ENCODE measurements at places on chromosomes 2 and 18.
A peak's percentile ranks its signal among the peaks of the same experiment; 100 is the strongest.

- no peak for DNase-seq
Measured at GRCh38 chr2:223300326-223300725, 248.3 kb downstream of the KCNE4 start.

- DNase-seq: no peak
Measured at GRCh38 chr18:57429167-57430078, 5.8 kb upstream of the ONECUT2 start.

DNA sequence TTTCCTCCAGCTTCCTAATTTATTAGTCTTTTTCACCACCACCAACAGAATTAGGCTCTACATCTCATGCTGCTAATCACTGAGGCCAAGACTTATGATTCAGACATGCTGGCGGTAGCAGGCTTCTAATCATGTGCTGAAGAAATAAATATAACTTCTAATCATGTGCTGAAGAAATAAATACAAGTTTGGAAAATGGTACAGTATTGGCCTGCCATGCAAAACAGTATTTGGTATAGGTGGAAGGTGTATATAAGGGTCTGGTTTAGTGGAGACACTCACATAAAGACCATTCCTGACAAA, 240.7 kb downstream of the TGIF1 start:
- no peak for DNase-seq

DNA sequence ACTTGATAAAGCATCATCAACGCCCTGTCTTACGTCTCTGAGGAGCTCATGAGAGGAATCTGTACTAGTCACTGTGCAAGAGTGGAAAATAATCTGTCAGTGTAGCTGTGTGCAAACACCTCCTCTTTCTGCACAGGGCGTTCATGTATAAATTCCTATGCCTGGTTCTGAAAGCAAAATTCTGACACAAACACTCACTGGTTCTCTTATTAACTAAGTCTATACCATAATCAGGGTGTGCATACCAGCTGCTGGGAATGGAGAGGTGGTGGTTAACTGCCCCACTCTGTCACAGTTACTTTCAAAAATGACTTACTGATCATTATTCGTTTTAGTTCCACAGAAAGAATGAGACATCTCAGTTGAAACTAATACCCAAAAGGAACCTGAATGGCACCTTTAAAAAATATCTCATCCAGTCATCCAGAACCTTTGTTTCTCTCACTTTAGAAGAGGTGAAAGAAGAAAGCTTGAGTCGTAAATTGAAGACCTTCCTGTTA, 35.7 kb downstream of the STK39 start:
- no peak for DNase-seq

DNA sequence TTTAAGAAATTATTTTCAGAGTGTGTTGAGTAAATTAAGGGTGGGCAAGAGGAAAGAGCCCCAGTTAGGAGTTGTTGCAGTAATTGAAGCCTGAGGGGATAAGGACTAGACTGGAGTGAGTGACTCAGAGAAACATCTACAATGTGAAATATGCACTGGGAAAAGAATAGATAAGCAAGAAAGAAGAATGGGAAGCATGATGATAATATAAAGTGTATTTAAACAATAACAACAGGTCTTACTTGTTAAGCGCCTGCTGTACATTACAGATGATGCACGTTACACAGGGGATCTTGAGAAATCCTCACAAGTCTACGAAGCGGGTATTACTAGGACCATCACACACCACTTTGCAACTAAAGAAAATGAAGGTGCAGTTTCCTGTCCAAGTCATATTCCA, 73.6 kb upstream of the STK17B start:
- no peak for DNase-seq

DNA sequence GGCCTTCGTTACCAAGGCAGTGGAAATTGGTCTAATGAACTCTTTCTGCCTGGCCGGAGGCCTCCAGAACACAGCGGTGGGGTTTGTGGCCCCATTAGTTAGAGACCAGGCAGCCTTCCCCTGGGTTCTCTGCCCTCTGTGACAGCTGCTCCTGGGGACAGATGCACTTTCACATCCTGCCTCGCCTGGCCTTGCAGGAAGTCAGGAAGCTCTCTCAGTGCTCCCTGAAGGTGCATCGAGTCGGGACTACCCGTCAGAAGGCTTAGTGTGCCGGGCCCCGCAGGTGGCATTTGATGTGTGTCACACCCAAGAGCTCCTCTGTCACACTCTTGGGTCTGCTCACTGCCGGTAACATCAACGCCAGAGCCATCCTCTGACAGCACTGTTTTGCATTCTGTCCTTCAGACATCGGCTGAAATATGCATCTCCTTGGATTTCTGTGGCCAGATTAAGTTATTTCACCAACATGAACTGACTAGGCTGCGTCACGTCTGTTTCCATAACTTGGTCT, 158.3 kb downstream of the LDLRAD4 start:
- DNase-seq: no peak

GRCh38 chr2:235216901-235217300, 265.1 kb downstream of the SH3BP4 start:
- no peak for DNase-seq

DNA sequence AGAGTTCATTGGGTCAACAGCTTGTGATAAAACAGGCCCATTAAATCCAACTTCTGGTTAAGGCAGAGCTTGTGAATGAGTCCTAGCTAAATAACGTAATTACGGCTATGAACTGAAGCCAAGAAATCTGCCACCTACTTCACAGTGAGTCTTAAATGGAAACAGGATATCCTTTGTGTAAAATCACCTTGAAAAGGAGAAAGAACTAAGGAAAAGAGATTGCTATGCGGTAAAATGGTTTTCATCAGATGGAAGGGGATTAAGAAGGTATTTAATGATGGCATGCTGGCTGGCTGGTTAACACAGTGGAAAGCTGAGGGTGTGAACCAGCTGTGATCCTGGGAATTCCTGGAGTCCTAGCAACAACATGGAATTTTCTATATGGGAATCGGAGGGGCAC, 156.6 kb downstream of the DOK6 start:
- no peak for DNase-seq

DNA sequence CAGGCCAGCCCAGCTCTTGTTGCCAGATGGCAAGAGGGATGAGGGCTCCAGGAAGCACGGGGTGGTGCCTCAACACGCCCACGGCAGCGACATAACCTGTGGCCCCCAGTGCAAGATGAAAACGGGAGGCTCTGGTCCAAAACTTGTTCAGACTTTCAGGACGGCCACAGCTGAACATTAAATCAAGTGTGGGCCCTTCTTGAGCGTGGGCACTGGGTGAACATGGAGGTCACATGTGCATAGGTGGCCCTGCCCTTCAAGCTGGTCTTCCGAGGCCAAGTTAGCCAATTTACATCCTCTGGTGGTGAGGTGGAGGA, 77.5 kb downstream of the NDUFA10 start:
- no peak for DNase-seq

DNA sequence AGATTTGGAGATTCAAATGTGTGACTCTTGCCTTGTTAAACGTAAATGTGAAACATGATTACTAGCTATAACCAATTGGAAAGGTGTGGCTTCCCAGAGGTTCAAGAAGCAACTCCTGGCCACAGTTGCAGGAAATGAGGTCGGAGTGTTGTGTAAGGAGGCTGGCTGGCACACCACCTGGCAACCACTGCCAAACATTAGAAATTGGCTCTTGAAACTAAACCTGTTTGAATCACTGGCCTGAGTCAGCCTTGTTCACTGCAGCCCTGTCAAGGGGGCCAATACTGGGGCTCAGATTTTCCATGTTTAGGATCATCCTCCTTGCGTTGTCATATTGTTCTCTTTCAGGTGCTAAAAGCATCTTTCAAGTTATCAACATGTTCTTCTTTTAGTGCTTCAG, 206.3 kb downstream of the ARL6IP6 start:
- no peak for DNase-seq

DNA sequence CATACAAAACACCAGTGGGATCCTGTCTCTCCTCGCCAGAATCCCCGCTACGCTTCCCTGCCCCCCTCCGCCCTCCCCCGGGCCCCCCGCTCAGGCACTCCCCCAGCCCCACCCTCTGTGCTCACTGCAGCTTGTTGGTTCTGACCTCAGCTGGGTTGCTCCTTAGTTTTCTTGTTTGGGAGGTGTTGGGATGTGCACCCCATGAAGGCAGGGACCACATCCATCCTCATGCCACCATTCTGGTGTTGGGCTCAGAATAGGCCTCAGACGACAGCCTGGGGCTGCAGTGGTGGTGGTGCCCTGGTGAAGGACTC, 4.6 kb downstream of the SNED1 start:
- no peak for DNase-seq

GRCh38 chr2:104769096-104769495, 84.8 kb upstream of the POU3F3 start:
- DNase-seq: no peak

GRCh38 chr18:36411745-36412168, 114.2 kb downstream of the FHOD3 start:
- DNase-seq: no peak

DNA sequence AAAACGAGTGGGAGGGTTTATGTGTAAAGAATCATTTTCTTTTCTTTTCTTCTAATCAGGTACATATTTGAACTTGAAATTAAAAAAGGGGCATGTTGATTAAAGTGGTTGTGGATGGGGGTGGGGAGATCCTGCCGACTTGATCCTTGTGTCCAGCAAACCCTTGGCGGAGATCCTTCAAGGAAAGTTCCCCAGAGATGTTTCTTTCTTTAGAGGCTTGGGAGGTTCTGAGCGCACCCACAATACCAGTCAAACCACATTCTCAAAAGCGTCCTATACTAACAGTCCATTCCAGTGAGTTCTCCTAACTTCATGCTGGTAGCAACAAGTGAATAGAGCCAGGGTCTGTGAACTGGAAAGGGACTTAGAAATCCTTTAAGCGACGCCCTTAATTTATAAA, 49.2 kb downstream of the MYCN start:
- no peak for DNase-seq

GRCh38 chr2:14752295-14752694, 119.8 kb downstream of the LRATD1 start:
- no peak for DNase-seq

- DNase-seq: no peak
Measured at GRCh38 chr2:138455691-138456090, 45.9 kb upstream of the SPOPL start.

DNA sequence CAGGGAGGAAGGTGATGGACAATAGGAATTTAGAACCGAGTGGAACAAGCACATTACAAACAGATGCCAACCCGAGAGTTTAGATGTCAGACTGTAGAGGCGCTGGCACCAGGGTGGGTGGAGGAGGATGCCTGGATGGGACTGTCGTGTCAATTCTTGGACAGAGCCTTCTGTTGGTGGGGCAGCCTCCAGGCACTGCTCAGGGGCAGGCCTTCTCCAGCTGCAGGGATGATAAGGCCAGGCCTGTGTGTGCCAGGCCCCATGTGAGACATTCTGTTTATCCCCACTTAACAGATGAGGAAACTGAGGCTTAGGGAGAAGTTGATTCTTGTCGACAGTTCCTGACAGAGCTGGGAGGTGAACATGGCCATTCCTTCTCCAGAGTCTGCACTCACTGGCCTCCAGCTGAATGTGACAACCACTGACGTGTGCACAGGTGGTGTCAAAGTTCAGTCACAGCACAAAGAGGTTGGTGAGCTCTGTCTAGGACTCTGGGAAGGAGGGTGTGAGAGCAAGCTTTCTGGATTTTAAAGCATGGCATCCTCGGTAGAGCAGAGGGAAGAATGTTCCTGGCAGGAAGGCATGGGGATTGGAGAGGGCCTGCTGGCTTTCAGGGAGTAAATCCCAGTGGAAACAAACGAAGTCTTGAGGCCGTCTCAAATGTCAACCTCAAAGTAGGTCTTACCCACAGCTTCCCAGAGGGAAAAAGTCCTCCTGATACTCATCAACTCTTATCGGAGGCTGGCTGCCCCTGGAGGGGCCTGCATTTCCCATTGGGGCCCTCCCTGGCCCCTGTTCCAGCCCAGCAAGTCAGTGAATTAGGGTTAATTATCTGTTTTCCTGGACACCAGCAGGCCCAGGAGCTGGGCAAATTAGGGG, 52.4 kb downstream of the GLI2 start:
- no peak for DNase-seq

- DNase-seq: peak; percentile 85
Measured at GRCh38 chr18:27413495-27414401, 228.6 kb upstream of the CHST9 start.

- DNase-seq: no peak
Measured at GRCh38 chr2:26276484-26277227, 31.9 kb downstream of the HADHB start.

- DNase-seq: no peak
Measured at GRCh38 chr2:161839926-161840325, 215.7 kb downstream of the SLC4A10 start.

GRCh38 chr2:59540864-59541263, 1012.6 kb downstream of the BCL11A start:
- DNase-seq: no peak

- DNase-seq: no peak
Measured at GRCh38 chr18:13642440-13642827, 83.9 kb downstream of the FAM210A start.

GRCh38 chr2:232516551-232516950, 3.6 kb upstream of the PRSS56 start:
- no peak for DNase-seq

GRCh38 chr18:34999756-35000289, 41.4 kb upstream of the MAPRE2 start:
- peak; percentile 85 for DNase-seq

DNA sequence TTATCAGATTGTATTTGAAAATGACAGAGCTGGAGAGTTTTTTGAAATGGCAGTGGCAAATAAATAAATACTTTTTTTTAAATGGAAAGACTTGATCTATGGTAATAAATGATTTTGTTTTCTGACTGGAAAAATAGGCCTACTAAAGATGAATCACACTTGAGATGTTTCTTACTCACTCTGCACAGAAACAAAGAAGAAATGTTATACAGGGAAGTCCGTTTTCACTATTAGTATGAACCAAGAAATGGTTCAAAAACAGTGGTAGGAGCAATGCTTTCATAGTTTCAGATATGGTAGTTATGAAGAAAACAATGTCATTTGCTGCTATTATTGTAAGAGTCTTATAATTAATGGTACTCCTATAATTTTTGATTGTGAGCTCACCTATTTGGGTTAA, 30.9 kb downstream of the CD28 start:
- no peak for DNase-seq

DNA sequence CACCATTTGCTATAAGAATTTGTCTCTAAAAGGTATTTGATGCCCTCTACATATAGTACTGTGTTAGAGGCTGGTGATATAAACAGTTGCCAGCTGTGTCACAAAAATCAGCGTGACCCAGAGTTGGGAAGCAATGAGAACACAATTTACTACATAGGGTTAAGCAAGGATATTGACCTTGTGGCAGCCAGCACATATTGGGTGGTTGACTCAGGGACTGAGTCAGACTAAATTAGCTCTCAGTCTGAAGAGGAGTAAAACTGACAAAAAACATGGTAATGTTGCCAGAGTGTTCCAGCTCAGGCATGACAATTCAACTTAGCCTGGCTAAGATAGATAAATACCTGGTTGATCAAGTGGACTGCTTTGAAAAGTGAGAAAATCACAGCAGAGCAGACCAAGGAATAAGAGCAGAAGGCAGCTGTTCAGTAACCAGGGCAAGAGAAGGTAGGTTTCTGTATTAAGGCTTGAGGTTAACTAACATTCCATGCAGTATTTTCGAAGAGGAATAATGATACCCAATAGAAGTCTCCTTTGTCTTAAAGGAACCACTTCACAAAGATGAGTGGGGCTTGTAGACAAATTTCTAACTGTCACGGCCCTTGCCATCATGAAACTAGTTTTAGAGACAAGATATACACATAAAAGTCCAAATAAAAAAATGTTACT, 108.2 kb upstream of the ERBB4 start:
- no peak for DNase-seq
